NK-92 treated with Interleukin-12 subunit alpha and Interleukin-12 subunit beta, amount 100 ng/mL, for 24 hours (cell line): ENCODE measurements at places on chromosomes 6 and 20.

DNA sequence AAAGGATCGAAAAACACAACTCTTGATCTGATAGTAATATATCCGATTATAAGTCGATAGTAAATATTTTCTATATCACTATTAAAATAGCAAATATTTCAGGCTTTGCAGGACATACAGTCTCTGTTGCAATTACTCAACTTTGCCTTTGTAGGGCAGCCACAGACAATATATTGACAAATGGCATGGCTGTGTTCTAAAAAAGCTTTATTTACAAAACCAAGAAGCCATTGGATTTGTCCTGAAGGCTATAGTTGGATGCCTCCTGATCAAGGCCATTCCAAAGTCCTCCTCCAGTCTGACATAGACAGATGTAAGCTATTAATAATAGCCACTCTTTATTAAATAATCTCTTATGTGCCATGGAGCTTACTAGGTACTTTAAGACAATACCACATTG, 5.9 kb downstream of the OCSTAMP start:
- no peak for DNase-seq

DNA sequence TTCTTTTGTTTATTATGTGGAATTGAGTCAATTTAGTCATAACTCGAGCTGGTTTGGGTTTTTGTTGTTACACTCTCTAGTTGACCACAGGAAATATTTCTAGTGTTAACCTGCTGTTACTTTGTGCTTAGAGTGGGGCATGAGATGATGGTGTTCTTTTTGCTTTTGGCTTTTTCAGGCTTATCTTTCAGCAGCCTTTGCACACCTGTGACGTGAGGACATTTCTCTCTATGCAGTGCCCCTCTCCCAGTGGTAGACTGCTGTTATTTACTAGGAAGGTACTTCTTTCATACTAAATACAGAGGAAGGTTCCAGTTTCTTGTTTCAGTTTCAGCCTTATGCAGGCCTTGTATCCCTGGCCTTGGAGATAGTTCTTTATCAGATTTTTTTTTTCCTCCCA, 766.8 kb upstream of the MAN1A1 start:
- no peak for DNase-seq

- no peak for DNase-seq
Observed at GRCh38 chr6:56833127-56833791, 121.6 kb upstream of the BEND6 start.

- DNase-seq = no peak
Observed at GRCh38 chr6:5531853-5532375, 270.6 kb downstream of the FARS2 start.

DNA sequence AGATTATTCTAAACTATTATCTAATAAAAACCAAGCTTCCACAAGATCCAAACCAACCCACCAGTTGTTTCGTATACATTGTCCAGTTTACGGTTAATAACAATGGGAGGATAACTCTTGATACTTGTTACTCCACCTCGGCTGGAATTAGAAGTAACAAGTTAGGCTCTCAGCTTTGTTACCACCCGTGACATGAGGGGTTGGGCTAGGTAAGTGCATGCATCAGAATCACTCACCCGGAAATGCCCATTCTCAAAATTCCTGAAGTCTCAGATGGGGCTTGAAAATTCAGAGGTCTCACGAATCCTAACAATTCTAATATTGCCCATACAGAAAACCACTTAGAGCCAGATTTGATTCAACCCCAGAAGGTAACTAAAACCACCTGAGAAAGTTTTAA, 27.0 kb upstream of the SERPINB1 start:
- no peak for DNase-seq

DNA sequence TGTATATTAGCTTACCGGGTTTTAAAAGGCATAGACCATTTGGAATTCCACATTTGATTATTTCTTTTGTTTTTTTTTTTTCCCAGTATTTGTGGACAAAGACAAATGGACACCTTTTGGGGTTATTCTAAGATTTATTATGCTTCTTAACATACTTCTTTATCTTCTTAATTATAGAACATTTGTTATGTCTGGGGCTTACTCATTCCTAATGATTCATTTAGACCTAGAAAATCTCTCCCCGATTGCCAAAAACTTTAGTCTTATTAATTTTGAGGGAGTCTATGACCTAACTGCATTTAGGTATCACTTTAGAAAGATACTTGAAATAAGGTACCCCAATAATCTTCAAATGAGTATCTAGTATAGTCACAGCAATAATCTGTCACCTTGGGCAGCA, 170.7 kb upstream of the PREP start:
- DNase-seq = no peak

GRCh38 chr6:151412909-151413308, 21.6 kb upstream of the ZBTB2 start:
- DNase-seq = no peak

DNA sequence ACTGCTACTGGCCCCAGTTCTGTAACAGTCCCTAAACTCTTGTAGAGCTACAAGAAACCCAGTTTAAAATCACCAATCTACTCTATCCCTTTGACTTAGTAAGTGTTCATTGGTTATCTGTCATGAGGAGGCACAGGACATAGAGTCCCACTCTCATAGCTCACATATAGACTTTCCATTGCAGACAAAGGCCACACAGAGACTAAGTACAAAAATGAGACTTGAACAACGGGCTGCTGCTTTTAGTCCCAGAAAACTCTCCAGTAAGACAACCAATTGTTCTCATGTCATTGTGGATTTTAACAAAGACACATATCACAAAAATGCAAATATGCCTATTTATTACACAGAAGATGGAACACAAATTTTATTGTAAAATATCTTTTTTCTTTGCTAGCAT, 197.4 kb downstream of the PTPRK start:
- no peak for DNase-seq

DNA sequence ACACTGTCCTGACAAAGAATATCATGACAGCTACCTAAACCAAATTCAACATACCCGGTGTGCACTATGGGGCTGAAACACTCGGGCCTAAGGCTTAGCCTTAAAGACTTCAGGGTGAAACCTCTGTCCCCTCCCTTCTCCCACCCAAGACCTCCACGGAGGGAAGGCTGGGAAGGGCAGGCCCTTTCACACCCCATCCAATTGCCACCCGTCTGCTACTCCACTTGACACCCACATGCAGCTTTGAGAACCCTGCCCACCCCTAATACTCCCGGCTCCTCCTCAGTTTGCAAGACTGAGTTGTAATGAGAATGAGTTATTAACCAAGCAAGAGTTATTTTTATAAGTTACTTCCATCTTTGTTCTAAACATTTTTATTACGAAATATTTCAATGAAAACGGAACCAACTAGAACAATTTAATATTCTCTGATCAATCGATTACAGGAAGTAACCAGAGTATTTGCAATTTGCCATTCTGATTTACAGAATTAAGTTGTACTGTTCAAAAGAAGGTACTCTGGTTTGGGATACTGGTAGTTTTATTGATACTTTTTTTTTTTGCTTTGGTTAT, 3.7 kb downstream of the TAF4 start:
- DNase-seq = no peak

DNA sequence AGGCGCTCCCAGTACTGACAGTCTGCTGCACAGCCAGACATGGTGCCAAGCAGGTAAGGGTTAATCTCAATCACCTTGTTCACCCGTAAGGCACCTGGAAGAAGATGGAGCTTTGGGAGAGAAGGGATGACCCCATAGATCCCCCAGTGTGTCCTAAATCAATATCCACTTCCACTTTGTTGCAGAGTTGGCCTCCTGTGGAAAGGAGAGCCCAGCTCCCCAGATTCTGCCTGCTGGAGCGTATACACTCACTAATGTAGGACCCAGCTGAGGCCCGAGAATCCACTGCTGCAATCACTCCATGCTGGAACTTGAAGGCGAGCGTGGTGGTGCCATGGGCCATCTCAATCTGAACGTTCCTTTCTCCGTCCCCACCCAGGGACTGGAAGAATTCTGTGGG, 1.2 kb downstream of the PSMB8 start:
- DNase-seq = no peak

- DNase-seq = no peak
Observed at GRCh38 chr6:112096901-112097300, 9.5 kb downstream of the FAM229B start.

GRCh38 chr6:138590796-138591709, 91.8 kb upstream of the NHSL1 start:
- DNase-seq = peak; percentile 6

- DNase-seq = no peak
Observed at GRCh38 chr6:157222201-157222981, 100.9 kb downstream of the TMEM242 start.

DNA sequence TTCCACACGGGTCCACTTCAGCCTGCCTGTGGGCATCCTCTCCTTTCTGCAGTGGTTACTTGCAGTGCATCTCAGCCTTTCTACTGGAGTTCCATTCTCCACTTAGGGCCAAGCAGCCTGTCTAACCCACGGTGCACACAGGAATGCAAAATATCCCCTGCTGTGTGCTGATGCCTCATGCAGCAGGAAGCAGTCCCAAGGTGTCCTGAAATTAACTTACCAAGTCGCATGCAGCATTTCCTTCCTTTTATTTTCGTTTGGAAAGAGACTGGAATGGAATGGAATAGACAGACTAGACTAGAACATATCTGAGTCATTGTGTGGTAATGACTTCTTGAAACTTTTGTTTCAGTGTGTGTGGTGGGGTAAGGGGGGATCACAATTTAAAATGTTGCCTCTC, 25.9 kb upstream of the FOXQ1 start:
- no peak for DNase-seq

DNA sequence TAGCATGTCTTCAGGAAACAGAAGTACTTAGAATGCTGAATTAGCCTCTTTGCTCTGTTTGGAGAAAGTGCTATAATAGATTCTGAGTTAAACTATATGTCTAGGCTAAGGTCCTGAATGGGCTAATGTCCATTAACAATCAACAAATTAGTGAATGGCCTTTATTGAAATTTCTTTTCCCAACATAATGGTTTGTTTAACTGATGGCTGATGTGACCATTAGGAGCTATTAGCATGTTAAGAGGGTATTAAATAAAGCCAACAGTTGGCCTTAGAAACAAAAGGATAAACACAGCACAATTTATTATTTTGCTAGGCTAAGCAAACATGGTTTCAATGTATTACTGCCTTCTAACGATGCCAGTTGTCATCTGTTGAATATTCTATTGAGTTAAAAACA, 234.3 kb upstream of the HS3ST5 start:
- DNase-seq = no peak

- no peak for DNase-seq
Observed at GRCh38 chr20:59774204-59774641, 159.2 kb downstream of the SYCP2 start.

DNA sequence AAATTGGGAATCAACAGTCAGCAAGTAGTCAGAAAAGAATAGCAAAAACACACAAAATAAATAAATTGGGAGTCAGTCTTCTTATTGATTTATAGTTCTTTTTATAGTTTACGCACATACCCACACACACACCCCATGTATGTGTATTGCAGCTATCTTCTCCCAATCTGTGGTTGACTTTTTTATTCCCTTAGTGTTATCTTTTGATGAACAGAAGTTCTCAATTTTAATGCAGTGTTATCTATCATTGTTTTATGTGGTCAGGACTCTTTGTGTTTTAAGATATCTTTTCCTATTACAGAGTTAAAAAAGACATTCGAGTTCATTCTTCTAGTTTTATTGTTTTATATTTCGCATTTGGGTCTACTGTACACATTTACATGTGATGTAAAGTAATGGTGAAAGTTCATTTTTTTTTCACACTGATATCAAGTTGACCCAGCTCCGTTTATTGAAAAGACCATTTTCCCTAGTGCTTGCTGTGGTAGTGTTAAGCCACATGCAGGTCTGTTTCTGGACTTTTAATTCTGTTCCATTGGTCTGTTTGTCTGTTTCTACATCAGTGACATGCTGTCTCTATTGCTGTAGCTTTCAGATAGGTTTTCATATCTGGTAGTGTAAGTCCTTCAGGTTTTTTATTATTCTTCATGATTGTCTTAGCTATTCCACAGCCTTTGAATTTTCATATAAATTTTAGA, 78.4 kb downstream of the ZFAND3 start:
- no peak for DNase-seq

DNA sequence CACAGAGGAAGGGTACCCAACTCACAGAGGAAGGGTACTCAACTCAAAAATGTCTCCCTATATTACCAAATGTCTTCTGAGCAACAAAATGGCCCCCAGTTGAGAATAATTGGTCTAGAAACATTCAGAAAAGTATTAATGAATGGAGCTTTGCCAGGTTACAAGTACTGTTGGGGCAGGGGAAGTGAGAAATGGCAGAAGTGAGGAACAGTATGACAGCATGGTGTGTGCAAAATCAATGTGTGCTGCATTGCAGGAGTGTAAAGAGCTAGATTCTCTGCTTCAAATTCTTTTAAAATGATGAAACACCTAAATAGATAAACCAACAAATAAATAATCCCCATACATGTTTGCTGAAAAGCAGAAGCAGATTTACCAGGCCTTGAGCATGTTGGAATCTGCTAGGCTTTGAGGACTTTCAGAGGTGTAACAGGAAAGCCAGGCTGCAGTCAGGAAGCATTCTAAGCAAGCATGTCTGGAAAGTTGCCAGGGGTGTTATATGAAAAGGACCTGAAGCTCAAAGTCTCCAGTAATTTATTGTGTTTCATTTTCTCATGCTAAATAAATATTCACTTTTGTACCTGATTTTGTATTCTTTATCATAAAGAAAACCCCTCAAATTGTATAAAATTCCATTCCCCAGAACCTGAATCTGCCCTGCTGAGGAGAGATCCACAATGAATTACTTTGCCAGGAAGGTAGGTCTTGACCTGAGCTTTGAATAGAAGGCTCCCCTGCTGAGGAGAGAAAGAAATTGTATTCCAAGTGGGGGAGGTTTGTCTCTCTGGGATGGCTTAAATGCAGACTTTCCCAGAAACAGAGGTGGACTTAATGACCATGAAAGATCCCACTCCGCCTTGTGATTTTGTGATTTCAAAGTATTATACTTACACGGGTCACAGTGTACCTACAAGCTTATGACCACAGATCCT, 265.0 kb upstream of the MARCKS start:
- no peak for DNase-seq

DNA sequence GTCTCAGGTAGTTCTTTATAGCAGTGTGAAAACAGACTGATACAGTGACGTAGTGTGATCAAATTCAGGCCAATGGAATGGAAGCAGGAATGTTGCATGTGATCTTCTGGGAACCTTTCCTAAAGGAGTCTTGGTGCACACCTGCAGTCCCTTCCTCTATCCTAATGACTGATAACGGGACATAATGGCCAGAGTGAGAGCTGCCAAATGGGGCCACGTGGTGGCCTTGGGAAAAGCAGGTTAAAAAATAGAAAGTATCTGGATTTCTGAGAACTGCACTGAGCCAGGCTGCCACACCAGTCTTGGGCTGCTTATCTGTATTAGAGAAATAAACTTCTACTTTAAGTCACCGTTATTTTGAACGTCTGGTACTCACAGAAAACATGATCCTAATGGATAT, 51.9 kb downstream of the MEP1A start:
- no peak for DNase-seq

DNA sequence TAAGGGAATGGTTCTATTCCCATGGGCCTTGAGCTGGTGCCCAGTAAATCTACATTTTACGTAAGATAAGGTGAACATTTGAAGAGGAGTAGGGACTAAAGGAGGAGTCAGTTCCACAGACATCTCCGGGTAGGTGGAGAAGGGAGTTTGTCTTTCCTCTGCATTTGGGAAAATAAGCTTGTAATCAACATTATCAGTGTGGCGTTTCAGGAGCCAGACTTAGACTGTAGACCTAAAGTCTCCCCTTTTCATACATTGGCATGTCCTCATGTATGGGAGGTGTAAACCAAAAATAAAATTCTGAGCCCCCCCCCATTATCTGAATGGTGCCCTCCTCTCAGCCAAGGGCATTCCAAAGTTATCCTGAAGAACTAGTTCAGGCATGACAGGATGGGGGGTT, 40.2 kb downstream of the NINL start:
- DNase-seq = no peak

GRCh38 chr6:6494677-6495076, 93.8 kb upstream of the LY86 start:
- DNase-seq = peak; percentile 18

- no peak for DNase-seq
Observed at GRCh38 chr6:157420497-157420896, 39.5 kb downstream of the ZDHHC14 start.
